ENCODE measurements at places on chromosomes 11 and 22. TPM values are rescaled to one million over a fixed set of nuclear protein-coding genes. Genes with fewer than 3 reads are reported as not detected.

Gene CCDC86
- 11.8 TPM for total RNA-seq

Gene TMEM86A
- 1.3 TPM for total RNA-seq

Gene APOC3
- not detected for total RNA-seq

Gene BTBD18
- not detected for total RNA-seq

Gene PCSK7
- 28.7 TPM for total RNA-seq

Gene TPP1
- total RNA-seq = 24.4 TPM

Gene ACR
- total RNA-seq = not detected

Gene PGA5
- not detected for total RNA-seq

Gene INSC
- 0.38 TPM for total RNA-seq

DNA sequence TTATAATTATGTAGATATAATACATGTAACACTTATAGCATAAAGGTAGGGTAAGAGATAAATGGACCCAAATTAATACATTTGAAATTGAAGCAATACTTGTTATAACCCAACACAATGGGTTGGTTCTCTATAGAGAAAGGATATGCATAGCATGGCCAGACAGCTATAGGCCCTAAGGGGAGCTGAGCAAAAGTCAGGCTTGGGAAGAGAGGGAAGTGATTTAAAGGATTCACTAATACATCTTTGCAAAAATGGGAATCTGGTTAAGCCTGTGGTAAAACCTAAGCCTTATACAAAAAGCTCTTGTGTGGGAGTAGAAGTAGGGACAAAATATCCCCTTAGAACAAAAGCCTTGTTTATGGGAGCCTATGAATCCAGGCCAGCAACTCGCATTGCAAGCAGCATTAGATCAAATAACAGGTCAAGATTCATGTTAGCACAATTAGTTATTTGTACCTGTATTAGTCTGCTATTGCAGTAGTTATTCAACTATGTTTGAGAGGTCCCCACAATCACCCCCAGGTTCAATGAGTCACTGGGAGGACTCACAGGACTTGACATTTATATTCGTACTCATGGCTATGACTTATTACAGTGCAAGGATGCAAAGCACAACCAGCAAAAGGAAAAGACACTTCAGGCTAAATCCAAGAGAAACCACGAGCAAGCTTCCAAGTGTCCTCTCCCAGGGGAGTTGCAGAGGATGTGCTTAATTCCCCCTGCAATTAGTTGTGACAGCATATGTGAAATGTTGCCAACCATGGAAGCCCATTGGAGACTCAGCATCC, 144.7 kb upstream of the LMO1 start:
- no peaks in the 10 kb centered on the region for H3K27me3 ChIP-seq
- no peaks in the 10 kb centered on the region for H3K36me3 ChIP-seq
- H3K4me3 ChIP-seq = no peak overlapping the region
- no peak for DNase-seq
- H3K4me1 ChIP-seq = no peaks in the 10 kb centered on the region

- H3K27ac ChIP-seq = no peak overlapping the region
- H3K36me3 ChIP-seq = no peaks in the 10 kb centered on the region
- DNase-seq = no peak
- no peaks in the 10 kb centered on the region for H3K4me1 ChIP-seq
Observed at GRCh38 chr11:126153972-126154371, 57.5 kb downstream of the RPUSD4 start.

DNA sequence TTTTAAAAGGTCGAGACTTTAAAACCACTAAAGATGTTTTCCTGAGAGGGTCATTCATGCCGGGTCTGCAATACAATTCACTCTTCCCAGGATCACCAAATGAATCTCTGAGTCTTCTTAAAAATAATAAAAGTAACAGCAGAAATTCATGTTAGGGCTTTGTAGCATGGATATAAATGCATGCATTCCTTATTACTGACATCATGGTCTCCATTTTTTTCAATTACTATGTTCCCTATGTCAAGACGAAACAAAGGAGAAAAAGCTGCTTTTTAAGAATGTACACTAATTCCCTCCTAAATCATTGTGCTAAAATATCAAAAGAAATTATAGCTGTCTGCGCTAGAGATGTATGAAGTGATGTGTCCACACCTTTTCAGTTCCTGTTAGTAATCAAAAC, 789.9 kb upstream of the LRRC4C start:
- no peaks in the 10 kb centered on the region for H3K4me1 ChIP-seq
- H3K27me3 ChIP-seq = no peaks in the 10 kb centered on the region
- no peak overlapping the region for H3K4me3 ChIP-seq
- DNase-seq = no peak
- H3K27ac ChIP-seq = no peak overlapping the region

DNA sequence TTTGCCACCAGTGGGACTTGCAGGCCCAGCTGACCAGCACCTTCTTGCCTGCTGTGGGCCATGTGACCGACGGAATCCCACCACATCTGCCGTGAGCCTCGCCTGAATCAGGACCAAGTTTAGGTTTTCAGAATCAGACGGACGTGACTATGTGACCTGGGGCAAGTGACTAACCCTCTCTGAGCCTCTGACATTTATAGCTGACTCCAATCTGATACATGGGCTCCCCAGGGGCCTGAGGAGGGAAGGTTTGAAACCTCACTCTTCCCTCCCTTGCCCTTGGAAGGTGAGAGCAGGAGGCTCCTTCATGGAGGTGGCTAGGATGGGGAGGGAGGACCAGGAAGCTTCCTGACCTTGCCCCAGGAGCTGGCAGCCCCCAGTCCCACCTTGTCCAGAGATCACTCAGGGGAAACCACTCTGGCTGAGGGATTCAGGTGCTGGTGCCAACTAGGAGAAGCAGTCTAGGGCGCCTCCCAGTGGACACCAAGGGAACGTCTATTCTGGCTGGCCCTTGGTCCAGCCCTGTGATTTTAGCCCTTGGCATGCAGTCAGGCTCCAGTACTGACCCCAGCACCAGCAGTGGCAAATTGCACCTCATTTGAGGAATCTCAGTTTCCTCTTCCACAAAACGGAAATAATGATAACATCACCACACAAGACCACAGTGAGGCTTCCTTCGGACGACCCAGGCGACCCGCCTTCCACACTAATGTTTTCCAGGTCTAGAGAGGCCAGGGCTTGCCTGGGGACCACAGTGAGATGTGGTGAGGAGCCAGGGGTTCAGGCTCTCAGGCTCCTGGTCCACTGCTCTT, 47.2 kb upstream of the SYT7 start:
- H3K4me1 ChIP-seq = peaks cover 8% of the 10 kb centered on the region
- DNase-seq = no peak
- H3K4me3 ChIP-seq = no peak overlapping the region
- H3K36me3 ChIP-seq = no peaks in the 10 kb centered on the region

DNA sequence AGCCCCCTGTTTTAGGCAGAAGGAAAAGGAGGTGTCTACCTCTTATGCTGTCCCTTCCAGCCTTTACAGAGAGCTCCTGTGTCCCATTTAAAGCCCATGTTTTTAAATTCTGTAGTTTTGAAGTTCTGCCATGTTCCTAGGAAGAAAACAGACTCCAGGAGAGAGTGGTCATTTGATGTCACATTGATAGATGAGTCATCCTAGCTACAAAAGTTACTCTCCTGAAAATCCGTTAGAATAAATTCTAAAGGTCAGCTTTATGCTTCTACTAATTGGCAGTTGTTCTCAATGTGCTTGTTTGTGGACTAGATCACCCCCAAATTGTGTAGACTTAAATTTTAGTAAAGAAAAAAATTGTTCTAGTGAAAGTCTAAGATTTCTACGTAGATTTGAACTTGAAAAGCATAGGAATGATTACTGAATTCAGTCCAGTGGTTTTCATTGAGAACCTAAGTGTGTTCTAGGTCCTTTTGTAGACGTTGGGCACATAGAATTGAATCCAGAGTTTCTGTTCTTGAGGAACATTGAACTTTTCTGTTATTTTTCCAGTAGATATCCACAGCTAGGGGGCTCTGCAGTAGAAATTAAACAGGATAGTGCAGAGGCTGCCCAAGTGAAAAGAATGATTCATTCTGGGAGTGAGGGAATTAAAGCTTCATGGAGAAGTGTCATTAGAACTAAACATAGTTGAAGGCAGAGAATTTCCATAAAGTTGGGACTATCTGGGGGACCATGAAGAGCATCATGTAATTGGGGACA, 140.6 kb upstream of the RASSF10 start:
- no peak overlapping the region for H3K4me3 ChIP-seq
- no peak overlapping the region for H3K27ac ChIP-seq
- H3K36me3 ChIP-seq = no peaks in the 10 kb centered on the region
- H3K4me1 ChIP-seq = peaks cover 13% of the 10 kb centered on the region
- H3K27me3 ChIP-seq = no peaks in the 10 kb centered on the region

GRCh38 chr22:47818496-47818895, 1056.0 kb downstream of the TBC1D22A start:
- no peaks in the 10 kb centered on the region for H3K4me1 ChIP-seq
- DNase-seq = no peak
- no peak overlapping the region for H3K27ac ChIP-seq
- no peak overlapping the region for H3K4me3 ChIP-seq
- H3K27me3 ChIP-seq = no peaks in the 10 kb centered on the region

GRCh38 chr11:132886335-132886734, 646.0 kb downstream of the OPCML start:
- H3K27me3 ChIP-seq = no peaks in the 10 kb centered on the region
- DNase-seq = no peak
- H3K27ac ChIP-seq = no peak overlapping the region
- no peaks in the 10 kb centered on the region for H3K36me3 ChIP-seq

DNA sequence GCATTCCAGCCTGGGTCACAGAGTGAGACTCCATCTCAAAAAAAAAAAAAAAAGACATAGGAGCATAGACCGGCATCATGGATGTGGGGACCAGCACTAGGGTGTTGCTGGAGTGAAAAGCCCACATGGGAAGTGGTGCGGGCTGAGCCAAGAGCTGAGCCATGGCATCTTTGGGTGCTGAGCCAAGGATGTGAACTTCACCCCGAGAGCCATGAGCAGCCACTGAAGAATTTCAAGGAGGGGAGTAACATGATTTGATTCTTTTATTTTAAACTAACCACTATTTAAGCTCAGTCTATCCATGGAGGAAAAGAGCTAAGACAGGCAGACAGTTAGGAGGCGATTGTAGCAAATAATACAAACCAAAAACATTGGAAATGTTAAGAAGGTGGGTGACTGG, 57.4 kb downstream of the AHNAK start:
- H3K36me3 ChIP-seq = no peaks in the 10 kb centered on the region
- H3K4me1 ChIP-seq = peaks cover 21% of the 10 kb centered on the region
- H3K4me3 ChIP-seq = no peak overlapping the region
- H3K27ac ChIP-seq = no peak overlapping the region
- no peak for DNase-seq

DNA sequence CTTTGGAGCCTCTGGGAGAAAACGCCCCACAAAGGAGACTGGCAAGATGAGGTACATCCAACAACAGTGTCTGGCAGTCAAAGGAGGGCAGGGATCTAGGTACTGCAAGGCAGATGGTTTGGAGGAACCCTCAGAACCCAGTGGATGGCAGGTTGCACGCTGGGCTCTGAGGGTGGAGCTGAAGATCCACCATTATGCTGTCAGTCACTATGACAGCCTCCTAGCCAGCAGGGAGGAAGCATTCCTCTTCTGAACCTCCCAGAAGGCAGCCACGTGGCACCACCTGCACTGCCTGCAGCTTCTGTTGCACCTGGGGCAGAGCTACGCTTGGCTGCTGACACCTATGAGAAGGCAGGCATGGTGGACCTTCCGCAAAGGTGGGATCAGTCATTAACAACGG, 40.2 kb downstream of the HTR3A start:
- no peaks in the 10 kb centered on the region for H3K27me3 ChIP-seq
- H3K4me3 ChIP-seq = no peak overlapping the region
- H3K4me1 ChIP-seq = no peaks in the 10 kb centered on the region
- H3K27ac ChIP-seq = no peak overlapping the region
- no peak for DNase-seq

DNA sequence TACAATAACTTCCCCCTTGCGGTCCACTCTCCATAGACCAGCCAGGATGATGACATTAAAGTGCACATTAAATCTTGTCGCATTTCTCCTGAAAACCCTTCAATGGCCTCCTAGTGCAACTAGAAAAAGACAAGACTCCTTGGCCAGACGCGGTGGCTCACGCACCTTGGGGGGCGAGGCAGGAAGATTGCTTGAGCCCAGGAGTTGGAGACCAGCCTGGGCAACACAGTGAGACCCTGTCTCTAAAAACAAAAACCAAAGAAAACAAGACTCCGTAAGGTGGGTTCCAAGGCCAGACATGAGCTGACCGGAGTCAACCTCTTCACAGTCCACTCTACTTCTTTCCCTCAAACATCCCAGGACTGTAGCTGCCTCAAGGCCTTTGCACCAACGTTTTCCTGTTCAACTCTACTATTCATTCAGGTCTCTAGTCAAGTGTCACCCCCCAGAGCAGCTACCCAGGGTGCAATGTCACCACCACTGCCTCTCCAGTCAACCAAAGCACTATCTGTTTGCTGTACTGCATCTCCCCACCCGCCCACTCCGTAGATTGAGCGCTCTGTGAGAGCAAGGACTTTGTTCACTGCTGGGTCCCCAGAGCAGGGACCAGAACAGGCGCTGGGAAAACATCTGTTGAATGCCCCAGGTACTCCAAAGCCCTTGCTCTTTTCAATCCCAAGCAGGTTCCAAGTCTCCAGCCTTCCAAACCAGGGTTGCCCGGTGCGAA, 739 bp downstream of the ZMAT5 start:
- peaks cover 21% of the 10 kb centered on the region for H3K4me1 ChIP-seq
- no peaks in the 10 kb centered on the region for H3K27me3 ChIP-seq
- peak overlapping the region; percentile 67 for H3K4me3 ChIP-seq
- DNase-seq = no peak
- H3K27ac ChIP-seq = peak overlapping the region; percentile 90

DNA sequence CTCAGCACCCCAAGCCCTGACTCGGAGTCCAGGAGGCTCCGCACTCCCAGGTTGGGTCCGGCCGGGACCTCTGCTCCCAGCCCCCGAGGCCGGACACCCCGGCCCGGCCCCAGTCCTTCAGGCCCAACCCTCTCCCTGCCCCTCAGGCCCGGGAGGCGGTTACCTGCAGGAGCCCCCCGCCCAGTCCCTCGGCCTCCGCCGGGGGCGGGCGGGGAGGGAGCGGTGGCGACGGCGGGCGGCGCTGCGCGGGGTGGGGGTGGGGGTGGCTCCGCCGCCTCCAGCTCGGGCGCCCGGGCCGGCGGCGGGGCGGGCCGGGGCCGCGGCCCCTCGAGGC, 310 bp downstream of the TCF20 start:
- H3K4me1 ChIP-seq = peaks cover 32% of the 10 kb centered on the region
- H3K27me3 ChIP-seq = no peaks in the 10 kb centered on the region

- H3K4me1 ChIP-seq = no peaks in the 10 kb centered on the region
- no peak overlapping the region for H3K27ac ChIP-seq
- no peak for DNase-seq
Observed at GRCh38 chr22:26235792-26236487, 66.7 kb downstream of the SEZ6L start.

GRCh38 chr11:124195189-124195734, 12.1 kb downstream of the OR10D3 start:
- H3K27ac ChIP-seq = no peak overlapping the region
- no peaks in the 10 kb centered on the region for H3K4me1 ChIP-seq
- no peaks in the 10 kb centered on the region for H3K27me3 ChIP-seq
- no peaks in the 10 kb centered on the region for H3K36me3 ChIP-seq
- DNase-seq = no peak
- no peak overlapping the region for H3K4me3 ChIP-seq

GRCh38 chr22:44571566-44572413, 73.8 kb upstream of the RTL6 start:
- no peak overlapping the region for H3K4me3 ChIP-seq
- no peak for DNase-seq
- H3K4me1 ChIP-seq = peaks cover 9% of the 10 kb centered on the region
- H3K27ac ChIP-seq = no peak overlapping the region
- H3K36me3 ChIP-seq = no peaks in the 10 kb centered on the region

- H3K36me3 ChIP-seq = no peaks in the 10 kb centered on the region
- no peak for DNase-seq
- no peak overlapping the region for H3K27ac ChIP-seq
- no peak overlapping the region for H3K4me3 ChIP-seq
- no peaks in the 10 kb centered on the region for H3K27me3 ChIP-seq
Observed at GRCh38 chr11:109644152-109644551, 222.2 kb downstream of the C11orf87 start.

Measured in esophagus squamous epithelium (tissue), 5 donors.